ACHN (cell line): ENCODE measurements at places on chromosomes 7 and 10.

- peak; percentile 54 for DNase-seq
These were observed 22.6 kb upstream of the DLG5 start for GRCh38 chr10:77949167-77949566.

DNA sequence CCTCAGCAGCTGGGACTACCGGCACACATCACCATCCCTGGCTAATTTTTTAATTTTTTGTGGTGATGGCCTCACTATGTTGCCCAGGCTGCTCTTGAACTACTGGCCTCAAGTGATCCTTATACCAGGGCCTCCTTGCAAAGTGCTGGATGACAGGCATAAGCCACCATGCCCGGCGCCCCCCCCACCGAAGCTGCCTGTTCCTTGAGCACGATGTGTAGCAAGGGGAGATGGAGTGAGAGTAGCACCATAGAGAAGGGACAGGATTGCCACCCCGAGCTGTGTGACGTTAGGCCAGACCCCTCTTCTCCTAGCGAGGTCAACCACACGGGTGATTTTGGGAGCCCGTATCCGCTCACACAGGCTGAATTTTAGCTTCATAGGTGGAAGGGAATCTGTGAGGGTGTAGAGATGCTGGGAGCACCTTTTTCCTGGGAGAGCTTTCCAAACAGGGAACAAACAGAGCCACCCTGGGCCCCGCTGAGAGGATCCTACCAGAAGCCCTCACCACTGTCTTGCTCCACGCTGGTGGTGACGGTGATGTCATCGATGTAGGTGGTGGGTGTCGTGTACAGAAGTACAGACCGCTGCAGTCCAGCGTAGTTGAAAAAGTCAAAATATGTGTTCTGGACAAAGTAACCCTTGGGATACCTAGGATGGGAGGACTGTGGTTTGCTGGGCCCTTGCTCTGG lies 3.0 kb downstream of the GUSB start:
- DNase-seq: no peak

DNA sequence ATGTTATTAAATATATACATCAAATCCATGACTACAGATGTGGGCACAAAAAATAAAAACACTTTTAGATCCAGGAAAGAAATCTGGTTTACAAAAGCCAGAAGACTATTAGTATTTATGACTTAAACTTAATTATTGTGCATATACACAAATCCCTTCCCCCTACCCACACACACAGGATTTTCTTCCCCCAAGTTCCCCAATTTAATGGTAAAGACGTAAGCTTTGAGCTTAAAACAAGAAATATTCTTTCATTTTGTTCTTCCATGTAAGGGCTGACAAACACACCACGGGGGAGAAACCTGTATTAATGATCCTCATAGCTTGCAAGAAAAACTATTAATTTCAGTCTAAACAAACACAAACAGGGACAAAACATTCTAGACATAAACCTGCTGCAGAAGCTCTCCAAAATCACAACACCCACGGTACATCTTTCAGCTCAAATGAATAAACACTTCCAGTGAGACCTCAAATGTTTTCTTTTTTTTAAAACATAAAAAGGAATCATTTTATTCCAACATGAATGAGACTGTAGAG lies 28.5 kb downstream of the OSBPL3 start:
- DNase-seq: no peak

- no peak for DNase-seq
These were observed 245.5 kb downstream of the SKAP2 start for GRCh38 chr7:26618898-26619297.

DNA sequence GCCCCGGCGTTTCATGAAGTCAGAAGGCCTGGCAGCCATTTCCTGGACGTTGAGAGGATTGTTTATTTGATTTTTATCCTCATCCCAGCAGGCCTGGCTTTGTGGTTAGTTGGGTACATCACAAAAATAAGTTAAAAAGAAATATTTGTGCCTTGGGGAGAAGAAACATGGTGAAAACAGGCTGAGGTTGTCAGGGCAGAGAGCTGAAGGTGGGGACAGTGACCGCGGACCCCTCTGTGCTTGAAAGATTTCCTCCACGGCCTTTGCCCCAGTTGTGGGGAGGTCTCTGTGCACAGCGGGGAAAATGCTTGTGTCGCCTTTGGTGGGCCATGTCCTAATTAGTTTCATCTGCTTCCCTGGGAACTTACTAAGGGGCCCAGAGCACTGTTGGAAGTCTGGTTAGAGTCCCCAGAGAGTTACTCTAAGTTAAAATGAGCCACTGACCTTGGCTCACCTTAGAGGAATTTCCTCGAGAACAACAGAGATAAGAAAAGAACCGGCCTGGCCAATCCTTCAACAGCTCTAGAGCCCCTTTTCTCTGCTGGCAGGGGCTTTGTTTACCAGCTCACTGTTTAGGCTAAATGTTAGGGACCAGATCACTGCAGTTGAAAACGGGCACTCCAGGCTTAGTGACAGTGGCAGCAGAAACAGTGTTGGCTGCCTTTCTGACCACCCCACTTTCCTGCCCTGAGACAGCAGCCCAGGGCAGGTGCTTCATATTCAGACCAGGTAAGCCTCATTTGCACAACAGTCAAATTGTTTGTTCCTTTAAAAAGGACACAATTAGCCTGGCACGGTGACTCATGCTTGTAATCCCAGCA lies 37.9 kb downstream of the CRCP start:
- no peak for DNase-seq

DNA sequence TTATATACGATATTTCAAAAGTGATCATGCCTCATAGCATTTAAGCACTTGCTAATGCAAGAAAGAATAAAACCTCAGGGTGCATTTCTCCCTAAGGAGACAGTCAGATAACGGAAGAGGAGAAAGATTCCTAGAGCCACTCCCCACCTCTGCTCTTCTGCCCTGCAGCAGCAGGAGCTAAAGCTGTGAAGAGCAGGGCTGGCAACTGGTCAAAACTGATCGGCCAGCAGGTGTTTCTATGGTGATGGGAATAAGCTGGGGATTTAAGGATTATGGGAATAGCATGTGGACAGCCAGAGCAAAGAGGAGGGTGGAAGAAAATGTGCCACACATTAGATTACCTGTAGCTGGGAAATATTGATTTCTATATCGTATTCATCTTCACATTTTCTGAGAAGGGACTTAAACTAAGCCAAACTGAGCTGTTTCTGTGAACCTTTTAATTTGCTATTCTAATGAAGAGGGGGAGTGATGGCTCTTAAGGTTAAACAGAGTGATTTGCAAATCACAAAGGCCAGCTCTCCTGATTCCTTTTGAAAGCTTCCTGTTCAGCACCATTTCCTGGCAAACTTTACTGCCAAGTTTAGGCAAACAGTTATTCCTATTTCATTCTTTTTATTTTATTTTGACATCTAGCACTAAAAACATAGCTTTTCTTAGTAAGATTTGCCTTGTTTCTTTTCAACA lies 268.9 kb upstream of the PFKP start:
- DNase-seq: no peak
